ENCODE measurements at places on chromosomes 12 and 14.

- no peak for DNase-seq
These were observed 260.4 kb downstream of the GALC start for GRCh38 chr14:87732562-87732961.

GRCh38 chr14:81682134-81682533 is 148.5 kb upstream of the SEL1L start:
- DNase-seq = no peak

DNA sequence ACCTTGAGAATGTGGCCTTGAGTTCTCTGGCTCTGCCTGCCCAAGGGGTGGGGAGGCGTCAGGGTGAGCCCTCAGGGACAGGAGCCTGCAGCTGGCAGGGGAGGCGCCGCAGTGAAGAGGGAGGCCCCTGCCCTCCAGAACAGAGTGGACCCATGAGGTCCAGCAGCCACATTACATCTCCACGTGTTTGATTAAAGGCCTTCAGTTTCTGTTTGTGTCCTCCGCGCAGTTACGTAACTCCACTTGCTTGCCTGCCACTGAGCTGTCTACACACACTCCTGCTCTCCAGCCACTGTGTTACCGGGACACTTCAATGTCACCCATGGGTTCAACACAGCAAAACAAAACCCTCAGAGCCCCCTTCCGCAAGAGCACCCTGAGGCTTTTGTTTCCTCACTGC is 70.4 kb downstream of the CHGA start:
- no peak for DNase-seq

DNA sequence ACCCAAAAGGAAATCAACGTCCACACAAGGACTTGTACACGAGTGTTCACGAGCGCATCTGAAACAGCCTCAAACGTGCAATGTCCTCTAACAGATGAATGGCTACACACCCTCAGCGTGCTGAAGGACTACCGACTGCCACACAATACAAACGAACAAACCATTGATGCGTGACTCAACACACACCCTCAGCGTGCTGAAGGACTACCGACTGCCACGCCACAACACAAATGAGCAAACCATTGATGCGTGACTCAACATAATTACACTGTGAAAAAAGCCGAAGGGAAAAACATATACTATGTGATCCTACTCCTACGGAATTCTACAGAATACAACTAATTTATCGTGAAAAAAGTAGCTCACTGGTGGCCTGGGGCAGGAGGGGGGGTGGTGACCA is 25.1 kb upstream of the BTBD6 start:
- no peak for DNase-seq

GRCh38 chr12:125382926-125383325 is 317.7 kb downstream of the AACS start:
- DNase-seq = no peak

GRCh38 chr12:57622293-57623245 is 10.4 kb downstream of the B4GALNT1 start:
- DNase-seq = no peak

DNA sequence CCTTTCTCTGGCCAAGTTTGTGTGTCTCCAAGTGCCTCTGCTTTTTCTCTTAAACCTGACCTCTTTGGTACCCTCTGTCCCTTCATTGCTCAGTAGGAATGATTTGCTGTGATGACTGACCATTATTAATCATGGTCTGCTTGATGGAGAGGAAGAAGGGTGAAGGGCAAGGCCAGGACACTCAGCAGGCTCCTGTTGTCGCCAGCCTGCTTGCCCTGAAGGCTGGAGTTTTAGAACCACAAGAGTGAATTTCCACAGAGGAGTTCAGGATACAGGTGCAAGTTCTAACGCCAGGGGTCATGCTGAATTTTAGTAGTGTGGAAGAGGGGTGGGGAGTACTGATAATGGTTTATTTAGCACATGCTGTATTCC is 2.8 kb upstream of the ITGA5 start:
- no peak for DNase-seq

- no peak for DNase-seq
These were observed 612 bp downstream of the PPTC7 start for GRCh38 chr12:110582276-110583136.

DNA sequence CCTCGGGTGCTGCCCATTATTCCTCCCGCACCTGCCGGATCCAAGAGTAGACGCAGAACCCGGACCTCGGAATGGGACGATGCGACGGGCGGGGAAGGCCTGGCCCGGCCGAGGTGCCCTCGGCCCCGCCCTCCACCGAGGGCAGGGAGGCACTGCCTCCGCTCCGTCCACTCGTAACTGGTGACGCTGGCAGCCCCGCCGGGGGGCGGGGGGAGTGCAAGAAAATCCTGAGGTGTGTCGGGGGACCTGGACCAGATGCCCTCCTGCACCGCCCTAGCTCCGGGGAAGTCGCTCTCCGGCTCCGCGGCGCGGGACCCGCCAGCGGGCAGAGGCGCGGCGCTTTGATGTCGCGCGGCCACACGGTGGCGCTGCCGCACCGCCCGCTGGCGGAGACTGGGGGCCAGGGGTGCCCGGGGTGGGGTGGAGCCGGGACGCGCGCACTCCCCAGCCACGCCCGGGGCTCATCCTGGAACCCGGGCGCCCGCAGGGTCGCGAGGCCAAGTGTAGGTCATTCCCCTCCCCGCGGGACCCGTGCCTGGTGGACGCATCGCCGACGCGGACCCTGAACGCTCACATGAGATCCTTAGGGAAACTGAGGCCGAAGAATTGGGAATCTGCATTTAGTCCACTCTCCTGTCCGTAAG is 202.8 kb downstream of the TTC8 start:
- DNase-seq = no peak

- DNase-seq = no peak
These were observed 31.6 kb upstream of the BEGAIN start for GRCh38 chr14:100618763-100619320.

GRCh38 chr12:48979602-48980388 is 1.7 kb downstream of the WNT1 start:
- DNase-seq = no peak

GRCh38 chr12:94207467-94207848 is 59.1 kb downstream of the PLXNC1 start:
- DNase-seq = no peak

GRCh38 chr14:35362911-35363374 is 41.6 kb downstream of the NFKBIA start:
- DNase-seq = no peak

- DNase-seq = no peak
These were observed 421.9 kb downstream of the LRFN5 start for GRCh38 chr14:42028607-42029006.

- no peak for DNase-seq
These were observed 345.8 kb upstream of the CCDC196 start for GRCh38 chr14:66140213-66140918.

- no peak for DNase-seq
These were observed 259.5 kb upstream of the E2F7 start for GRCh38 chr12:77324763-77325468.

DNA sequence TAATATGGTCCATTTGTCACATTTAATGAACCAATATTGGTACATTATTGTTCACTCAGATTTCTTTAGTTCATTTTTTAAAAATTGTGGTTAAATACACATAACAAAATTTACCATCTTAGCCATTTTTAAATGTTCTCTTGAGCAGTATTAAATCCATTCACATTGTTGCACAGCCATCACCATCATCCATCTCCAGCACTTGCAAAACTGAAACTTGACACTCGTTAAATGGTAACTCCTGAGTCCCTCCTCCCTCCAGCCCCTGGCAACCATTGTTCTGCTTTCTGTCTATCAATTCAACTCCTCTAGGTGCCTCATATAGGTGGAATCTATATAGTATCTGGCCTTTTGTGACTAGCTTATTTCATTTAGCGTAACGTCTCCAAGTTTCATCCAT is 86.4 kb downstream of the ACACB start:
- no peak for DNase-seq

GRCh38 chr14:24331731-24332267 is 3.1 kb downstream of the ADCY4 start:
- no peak for DNase-seq

DNA sequence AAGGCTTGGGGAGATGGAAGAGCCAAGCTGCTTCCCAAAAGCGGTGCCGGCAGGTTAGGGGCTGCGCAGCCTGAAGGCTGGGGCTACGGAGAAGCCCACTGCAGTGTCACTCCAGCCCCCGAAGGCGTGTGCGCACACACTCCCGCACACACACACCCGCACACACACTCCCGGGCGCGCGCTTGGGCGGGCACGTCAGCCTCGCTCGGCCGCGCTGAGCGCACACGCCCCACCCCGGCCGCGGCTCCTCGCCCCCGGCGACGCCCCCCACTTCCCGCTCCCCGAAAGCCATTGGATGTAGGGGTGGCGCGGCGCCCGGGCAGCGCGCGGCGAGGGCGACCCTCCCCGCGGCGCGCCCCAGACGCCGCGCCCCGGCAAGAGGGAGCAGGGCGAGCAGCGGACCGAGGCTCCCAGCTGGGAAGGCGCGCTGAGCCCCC is at the start of gene KCNK10:
KCNK10 (minus strand) TSS at position 184 of the 437 bp plus-strand sequence. CDS start 471 bp downstream, outside the sequence.
- DNase-seq = no peak

DNA sequence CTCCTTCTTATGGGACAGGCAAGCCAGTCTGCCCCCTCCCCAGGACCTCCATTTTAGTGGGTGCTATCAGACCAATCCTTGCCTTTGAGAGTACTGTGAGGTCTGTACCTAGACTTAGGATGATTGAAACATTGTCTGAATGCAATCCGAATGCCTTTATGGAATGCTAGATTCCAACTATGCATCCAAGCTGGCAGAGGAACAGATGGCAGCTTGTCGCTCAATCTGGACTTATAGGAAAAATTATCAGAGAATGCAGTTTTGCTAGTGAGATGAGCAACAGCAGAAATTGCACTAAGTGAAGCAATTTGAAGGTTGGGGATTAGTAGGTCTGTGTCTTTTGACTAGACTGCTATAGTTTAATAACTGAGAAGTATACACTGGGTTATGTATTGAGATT is 109.1 kb downstream of the DYRK2 start:
- no peak for DNase-seq

DNA sequence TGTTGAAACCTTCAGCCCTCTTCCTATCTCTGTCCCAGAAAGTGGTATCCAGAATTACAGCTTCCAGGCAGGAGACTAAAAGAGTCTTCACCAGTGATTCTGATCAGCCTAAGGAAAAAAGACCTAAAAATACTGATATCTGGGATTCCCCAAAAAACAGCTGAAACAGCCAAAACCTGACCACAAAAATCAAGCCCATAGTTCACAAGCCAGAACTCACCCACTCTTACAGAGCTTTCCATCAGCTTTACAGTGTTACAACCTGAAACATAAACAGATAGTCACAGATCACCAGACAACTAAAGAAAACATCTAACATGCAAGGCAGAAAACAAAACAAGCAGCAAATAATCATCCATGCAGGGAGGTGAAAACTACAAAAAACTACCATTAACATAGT is 26.0 kb upstream of the TSPAN8 start:
- DNase-seq = no peak

GRCh38 chr14:23457587-23458445 is 11.7 kb upstream of the NGDN start:
- no peak for DNase-seq

Measured in cerebellar nuclear complex (tissue), 1 donor.